ENCODE measurements at places on chromosomes 3 and 15. TPM values are rescaled to one million over a fixed set of nuclear protein-coding genes. Genes with fewer than 3 reads are reported as not detected.

- no peak for DNase-seq
These were observed 210.7 kb downstream of the ZNF385D start for GRCh38 chr3:21540265-21540664.

GRCh38 chr3:169771497-169772304, 1.5 kb upstream of the MYNN start:
- DNase-seq: peak; percentile 58

DNA sequence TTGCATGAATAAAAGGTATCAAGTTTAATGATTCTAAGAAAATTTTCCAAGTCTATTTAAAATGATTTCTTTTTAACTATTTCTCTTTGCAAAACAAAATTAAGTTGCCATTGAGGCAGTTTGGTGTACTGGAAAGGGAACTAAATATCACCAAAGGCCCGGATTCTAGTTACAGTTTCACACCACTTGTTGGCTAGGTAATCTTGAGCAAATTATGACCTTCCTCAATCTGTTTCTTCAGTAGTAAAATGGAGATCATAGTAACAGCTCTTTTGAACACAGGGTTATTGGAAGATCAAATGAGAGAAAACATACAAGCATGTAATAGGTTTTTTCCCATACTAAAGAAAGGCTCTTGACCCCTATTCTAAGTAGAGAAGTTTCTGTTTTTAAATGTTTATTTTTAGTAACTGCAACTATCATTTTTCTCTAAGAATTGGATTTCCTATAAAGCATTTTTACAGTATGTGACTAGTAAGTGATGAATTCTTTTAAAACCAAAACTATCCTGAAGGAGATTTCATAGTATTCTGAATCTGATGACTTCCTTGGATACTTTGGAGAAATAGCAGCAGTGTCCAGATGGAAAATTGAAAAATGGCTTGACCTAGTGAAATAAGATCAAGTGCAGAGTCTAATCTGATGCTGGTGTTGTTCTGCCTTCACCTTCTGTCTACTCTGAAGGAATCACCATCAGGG, 15.7 kb downstream of the SCAANT1 start:
- DNase-seq: no peak

GRCh38 chr3:30343067-30343831, 263.2 kb upstream of the TGFBR2 start:
- no peak for DNase-seq

DNA sequence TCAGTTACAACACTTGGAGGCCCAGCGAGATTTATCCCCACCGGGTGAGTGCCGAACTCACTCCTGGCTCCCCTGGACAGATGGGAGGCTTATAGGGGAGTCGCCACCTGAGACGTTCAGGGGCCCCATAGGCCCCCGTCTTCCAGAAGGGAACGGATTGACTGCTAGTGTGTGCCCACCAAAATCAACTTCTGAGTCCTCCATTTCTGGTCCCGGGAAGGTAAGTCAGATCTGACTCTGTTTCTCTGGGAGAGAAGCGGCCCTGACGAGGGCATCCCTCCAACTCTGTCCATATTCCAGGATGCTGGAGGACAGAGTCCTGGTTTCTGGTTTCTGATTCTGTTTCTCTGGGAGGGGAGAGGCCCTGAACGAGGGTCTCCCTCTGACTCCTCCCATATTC, 44.3 kb downstream of the ZBTB11 start:
- no peak for DNase-seq

DNA sequence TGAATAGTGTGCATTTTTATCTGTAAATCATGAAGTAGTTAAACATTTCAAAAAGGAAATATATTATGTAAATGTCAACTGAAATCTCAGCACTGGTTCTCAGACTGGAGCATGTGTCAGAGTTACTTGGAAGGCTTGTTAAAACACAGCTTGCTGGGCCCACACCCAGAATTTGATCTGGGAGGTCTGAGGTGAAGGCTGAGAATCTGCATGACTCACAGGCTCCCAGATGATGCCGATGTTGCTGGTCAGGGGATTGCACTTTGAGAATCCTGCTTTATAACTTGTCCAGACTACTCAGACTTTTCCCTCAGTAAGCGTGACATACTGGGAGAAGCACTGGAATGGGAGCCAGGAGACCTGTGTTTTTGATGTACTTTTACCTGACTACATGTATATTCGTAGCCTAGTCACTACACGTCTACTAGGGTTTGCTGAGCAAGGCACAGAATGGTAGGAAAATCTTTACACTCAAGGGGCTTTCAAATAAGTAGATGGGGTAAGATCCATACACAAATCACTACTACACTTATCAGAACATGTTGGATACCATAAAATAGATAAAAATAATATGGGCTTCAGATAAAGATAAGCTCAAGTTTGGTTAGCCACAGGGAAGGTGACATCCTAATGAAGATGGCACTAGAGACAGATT, 77.1 kb upstream of the MEX3B start:
- DNase-seq: peak; percentile 35

Gene HYAL1
- 26.6 TPM for total RNA-seq

Measured in left cardiac atrium (tissue), 4 donors.